CMK (cell line): ENCODE measurements at places on chromosomes 3 and 15.

GRCh38 chr3:54225841-54226528, 103.6 kb downstream of the CACNA2D3 start:
- no peak for DNase-seq

DNA sequence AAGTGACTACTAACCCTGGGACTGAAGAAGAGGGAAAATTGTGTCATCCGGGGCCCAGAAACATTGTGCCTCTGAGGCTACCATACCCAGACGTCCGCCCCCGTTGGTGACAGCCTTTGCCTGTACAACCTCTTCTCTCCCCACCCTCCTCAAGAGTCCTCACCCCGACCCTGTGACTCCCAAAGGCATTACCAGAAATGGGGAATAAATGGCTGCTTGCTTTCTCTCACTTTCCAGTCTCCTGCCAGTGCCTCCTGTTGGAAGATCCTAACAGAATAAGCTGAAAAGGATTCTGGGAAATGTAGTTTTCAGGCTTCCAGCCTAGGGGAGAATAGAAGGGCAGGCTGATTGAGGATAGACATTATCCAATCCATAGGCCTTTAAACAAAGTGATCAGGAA, 30.8 kb upstream of the SLC25A36 start:
- no peak for DNase-seq

DNA sequence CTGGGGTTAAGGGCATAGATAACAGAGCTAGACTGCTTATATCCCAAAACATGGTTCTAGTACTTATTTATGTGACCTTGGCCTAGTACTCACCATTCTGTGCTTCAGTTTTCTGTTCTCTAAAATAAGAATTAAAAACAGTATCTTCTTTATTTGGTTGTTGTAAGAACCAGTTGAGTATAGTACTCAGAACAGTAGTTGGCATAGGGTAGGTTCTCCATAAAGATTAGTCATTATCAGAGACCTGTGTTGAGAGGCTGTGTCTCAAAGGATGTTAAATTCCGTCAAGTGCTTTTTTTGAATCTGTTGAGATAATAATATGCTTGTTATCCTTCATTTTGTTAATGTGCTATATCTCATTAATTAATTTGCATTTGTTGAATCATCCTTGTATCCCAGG, 47.4 kb upstream of the OSTN start:
- no peak for DNase-seq

DNA sequence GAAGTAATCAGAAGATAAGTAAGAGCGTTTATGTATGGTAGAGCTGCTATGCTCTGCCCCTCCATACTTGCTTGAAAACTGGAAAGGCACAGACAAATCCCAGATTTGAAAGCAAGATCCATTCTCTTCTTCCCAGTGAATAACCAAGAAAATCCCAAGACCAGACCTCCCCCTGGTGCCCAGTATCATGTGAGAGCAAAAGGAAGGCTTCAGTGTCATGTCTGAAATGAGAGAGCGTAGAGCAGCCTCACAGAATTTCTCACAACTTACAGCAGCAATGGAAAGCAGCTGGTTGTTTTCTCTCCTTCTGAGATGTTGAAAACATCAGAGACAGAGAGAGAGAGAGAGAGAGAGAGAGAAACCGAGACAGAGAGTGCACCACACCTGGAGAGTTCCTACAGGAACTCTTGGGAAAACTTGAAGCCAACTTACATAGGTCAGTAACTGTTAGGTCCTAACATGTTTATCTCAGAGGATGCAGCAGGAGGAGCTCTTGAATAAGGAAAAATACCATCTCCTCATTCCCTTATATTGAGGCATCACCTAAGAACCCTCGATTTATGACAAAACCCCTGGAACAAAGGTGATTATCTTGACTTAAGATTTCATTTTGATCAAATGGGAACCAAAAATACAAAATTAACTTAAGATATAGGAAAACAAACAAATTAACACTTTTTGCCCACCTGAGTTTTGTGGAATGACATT, 273.3 kb downstream of the NSUN3 start:
- DNase-seq: no peak

DNA sequence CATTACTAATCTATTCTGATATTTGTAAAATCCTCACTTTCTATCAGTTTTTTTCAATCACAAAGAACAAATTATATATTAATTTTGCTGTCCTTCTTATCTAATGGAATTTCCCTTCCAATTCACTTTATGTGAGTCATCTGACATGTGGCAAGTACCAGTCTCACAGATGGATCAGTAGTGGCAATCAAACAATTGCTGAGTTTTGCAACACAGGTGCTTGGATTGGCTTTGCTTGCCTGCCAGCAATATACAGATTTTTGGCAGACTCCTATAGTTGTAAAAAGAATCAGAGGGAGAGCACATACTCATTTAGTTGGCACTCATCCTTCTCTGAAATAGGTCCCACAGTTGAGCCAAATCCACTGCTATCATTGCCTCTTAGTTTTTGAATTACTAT, 83.7 kb downstream of the BCHE start:
- no peak for DNase-seq

- DNase-seq: no peak
These were observed 219.4 kb downstream of the CDIN1 start for GRCh38 chr15:36798794-36799193.

DNA sequence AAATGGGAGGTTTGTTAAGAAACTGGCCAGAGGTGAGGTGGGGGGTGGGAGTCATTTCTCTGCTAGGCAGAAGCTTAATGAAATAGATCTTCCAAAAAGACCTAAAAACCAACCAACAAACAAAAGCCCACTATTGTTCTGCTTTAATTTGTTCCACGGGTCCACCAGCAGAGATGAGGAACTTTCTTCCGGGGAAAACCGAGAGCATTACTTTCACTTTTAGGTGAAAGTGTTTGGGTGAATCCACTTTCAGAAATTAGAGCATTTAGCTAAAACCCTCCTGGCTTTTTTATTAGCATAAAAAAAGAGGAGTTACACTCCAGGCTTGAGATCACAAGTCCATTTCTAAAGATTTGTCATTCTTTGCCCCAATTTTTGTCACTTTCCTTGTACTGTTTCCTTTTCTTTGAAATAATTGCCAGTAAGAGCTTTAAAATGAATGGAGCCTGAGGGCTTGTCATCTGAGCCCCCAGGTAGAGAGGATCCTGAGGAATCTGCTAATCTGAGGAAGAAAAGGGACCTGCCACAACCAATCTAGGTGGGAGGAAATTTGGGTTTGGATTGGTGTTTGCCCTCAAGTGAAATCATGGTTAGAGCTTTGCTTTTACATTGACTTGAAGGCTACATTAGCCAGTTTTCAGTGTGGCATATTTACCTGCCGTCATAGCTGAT, 667.6 kb downstream of the NAALADL2 start:
- no peak for DNase-seq
